ENCODE measurements at places on chromosomes 16 and 17. TPM values are rescaled to one million over a fixed set of nuclear protein-coding genes. Genes with fewer than 3 reads are reported as not detected.

SOCS1 gene
- total RNA-seq = 126 TPM

TBX2 gene
- 0.10 TPM for total RNA-seq

CNTNAP4 gene
- not detected for total RNA-seq

TBC1D3D gene
- total RNA-seq = 16.9 TPM

PRCD gene
- total RNA-seq = 1.5 TPM

CMTM3 gene
- 90.6 TPM for total RNA-seq

FA2H gene
- total RNA-seq = not detected

PLEKHH3 gene
- 1.9 TPM for total RNA-seq

TP53TG3 gene
- not detected for total RNA-seq

ADAD2 gene
- 0.43 TPM for total RNA-seq

CNTNAP1 gene
- total RNA-seq = 1.3 TPM

TXNDC17 gene
- 35.2 TPM for total RNA-seq

KRTAP4-3 gene
- total RNA-seq = not detected

NKD1 gene
- total RNA-seq = 0.96 TPM

PDE6G gene
- 4.2 TPM for total RNA-seq

CRYBA1 gene
- not detected for total RNA-seq
